Fibroblast of the aortic adventitia (primary cell): ENCODE measurements at places on chromosomes 2 and 18.

DNA sequence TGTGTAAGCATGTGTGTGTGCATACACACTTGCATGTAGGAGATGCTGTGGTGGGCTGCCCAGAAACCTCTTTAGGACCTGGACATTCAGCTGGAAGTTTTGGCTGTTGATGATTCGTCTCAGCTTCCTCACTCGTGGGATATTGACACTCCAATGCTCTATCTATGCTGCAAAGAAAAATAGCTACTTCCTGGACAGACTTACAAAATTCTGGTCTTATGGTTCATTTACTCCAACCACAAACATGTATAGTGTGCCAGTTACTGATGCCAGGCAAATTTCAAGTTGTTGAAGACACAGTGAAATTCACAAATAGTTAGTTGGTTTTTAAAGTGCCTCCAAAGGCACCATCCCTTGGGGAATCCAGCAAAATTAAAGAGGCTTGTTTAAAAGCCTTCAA, 882.6 kb downstream of the CPS1 start:
- no peak for DNase-seq

DNA sequence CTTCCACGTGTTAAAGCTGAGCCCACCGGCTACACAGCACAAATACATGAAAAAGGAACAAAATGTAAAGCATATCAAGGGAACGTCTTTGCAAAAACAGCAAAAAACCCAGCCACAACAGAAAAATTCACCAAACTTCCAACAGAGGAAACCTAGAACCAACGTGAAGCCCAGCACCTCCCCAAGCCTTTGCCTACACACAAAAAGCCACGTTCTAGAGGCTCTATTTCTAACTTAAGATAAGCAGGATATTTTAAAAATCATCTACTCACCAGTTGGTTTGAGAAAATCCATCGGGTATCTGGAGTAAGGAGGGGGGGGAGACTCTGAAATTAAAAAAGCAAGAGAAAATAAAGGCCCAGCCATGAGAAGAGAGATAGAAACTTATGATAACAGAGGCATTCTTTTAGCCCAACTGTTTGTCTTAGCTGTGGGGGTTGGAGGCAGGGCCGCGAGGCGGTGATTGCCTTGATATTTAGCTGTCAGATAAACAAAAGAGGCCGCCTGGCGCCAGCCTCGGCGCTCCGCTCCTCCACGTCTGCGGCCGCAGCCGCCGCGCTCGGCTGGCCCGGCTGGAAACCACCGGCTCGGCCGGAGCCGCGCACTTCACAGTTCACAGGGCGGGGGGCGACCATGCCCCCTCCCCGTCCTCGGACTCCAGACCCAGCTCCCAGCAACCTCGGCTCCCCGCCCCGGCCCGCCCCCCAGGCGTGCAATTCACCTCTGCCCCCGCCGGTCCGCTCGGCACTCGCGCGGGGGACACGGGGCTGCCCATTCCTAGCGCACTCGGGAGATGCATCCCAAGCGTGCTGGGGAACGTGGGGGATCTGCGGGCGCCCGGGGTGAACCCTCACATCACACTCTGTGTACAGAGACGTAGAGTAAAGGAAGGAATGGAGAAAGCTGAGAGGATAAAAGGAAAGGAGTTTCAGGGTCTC, 2.4 kb downstream of the SMAD7 start:
- peak; percentile 83 for DNase-seq

- no peak for DNase-seq
Observed at GRCh38 chr2:30757749-30758148, 49.5 kb downstream of the CAPN13 start.

DNA sequence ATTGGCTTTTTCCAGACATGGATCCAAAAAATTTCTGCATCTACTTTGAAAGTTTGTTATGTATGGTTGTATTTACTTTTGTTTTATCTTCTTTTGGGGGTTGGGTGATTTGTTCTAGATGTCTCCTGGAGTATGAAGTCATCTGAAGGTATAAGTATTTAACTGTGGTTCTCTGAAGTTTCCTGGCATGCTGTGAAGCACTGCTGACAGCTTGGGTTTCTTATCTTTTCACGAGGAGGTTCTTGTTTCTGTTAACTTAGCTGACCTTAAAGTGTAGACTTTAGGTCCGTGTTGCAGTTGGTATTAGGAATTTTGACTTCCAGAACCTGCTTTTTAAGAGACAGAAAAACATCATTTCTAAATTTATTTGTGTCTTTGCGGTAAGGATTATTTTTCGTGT, 15.9 kb downstream of the GLS start:
- peak; percentile 18 for DNase-seq

DNA sequence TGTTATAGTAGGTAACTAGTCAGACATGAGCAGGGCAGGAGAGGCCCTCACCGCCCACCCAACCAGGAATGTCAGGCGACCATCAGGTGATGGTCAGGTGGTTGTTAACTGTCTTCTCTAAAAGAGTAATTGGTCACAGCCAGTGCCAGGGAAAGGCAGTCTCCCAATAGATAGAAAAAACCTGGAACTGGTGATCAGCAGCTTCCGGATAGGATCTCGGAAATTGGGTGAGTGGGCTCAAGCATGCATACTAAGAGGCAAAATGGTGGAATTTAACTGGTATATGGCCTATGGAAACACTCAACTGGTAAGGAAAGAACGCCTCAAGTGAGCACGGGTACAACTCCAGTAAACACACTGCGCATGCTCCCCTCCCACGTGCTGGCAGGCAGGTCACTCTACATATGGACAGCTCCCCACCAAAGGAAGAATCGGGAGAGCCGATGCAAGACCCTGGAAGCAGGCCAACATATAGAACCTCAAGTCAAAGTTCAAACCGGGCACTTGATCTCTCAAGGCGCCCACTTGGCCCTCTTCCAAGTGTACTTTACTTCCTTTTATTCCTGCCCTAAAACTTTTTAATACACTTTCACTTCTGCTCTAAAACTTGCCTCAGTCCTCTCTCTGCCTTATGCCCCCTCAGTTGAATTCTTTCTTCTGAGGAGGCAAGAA, 43.5 kb upstream of the TMEM131 start:
- no peak for DNase-seq

GRCh38 chr2:113209011-113209645, 35.4 kb downstream of the PSD4 start:
- DNase-seq, result peak; percentile 22

GRCh38 chr2:72131916-72132841, 15.5 kb downstream of the CYP26B1 start:
- no peak for DNase-seq

DNA sequence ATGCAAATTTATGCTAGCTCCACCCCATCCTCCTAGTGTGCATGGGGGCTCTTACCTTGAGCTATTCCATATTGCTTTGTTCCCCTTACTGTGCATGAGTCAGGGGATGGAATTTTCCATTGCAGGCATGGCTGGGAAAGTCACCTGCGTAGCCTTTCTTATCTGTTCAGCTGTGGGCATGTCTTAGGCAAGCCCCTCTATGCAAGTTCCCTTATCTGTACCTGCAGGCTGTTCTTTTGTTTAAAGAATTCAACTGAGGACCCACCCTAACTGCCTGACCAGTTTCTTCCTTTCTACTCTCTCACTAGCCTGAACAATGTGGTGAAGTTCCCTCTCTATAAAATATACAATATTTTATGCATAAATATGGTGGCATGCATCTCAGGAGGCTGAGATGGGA, 54.2 kb upstream of the CDCA7 start:
- no peak for DNase-seq

- DNase-seq, result no peak
Observed at GRCh38 chr18:36328385-36328858, 30.9 kb downstream of the FHOD3 start.

DNA sequence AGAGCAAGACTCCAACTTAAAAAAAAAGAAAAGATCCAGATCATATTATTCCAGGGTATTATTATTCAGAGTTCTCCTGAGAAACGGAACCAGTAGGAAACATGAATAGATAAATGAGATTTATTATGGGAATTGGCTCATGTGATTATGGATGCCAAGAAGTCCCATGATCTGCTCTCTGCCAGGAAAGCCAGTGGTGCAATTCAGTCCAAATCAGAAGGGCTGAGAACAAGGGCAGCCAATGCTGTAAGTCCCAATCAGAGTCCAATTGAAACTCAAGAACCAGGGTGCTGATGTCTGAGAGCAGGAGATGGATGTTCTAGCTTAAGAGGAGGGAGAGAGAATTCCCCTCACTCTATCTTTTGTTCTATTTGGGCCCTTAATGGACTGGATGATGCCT, 7.8 kb downstream of the SCYGR2 start:
- peak; percentile 79 for DNase-seq

DNA sequence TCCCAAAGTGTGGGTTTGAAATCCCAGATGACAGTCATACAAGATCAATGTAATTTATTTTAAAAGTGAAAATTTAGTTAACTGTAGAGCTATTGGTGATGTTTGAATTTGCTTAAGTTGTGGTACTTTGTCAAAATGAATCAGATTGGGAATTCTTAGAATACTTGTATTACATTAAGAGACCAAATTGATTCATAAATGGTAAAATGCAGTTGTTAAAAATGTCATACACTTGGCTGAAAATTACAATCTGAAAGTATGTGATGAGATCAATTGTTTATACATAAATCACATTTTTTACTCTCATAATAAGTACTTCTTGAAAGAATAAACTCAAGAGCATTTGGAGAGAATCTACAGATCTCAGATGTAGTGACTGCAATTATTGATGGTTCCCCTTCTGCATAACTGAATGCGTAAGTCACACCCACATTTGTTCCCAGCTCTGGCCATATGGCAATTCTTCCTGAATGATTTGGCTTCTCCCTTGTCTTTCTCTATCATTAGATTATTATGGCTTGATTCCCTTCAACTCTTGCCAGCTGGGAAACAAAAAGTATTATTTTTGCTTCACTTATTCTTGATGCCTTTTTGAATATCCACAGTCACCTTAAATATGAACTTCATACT, 558.5 kb downstream of the CPS1 start:
- peak; percentile 72 for DNase-seq

GRCh38 chr2:955829-956731, 5.4 kb downstream of the SNTG2 start:
- no peak for DNase-seq

DNA sequence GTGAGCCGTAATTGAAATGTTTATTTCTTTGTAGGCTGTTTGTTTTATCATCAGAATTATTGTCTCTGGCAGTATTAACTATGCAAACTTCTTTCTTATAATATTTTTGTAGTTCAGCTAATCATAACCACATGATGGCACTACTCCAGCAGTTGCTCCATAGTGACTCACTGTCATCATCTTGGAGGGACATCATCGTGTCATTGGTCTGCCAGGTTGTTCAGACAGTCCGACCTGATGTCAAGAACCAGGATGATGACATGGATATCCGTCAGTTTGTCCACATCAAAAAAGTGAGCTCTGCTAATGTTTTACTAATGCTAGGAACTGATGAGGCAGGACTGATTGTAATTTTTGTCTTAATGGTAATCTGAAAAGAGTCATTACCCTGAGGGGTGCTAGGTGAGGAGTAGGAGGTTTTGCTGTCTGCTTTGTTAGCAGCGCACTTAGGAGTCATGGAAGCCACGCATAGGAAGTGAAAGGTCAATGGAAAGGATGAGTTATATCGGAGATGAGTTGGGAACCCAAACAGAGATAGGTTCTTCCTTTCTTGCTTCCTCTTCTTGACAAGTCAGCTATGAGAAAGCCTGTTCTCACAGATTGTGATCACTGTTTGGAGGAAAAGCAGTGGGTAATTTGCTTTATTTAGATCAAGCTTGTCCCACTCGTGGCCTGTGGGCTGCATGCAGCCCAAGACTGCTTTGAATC, 49.2 kb downstream of the PIKFYVE start:
- DNase-seq, result peak; percentile 55

GRCh38 chr2:129882476-129882875, 97.0 kb upstream of the RAB6C start:
- no peak for DNase-seq

DNA sequence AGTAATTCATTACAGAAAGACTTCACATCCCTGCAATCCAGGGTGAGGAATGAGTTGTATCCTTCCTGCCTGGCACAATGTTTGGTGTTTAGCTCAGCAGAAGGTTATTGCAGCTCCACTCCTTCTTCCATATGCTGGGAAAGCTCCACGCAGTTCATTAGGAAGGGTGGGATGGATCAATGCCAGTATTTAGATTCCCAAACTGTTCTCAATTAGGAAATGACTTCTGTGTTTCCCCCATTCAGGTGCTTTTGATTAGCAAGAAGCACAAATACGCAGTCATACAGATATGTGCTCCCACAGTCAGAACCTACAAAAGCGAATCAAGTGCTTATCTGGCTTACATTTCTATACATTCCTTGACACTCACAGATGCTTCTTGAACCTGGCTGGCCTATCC, 340.6 kb downstream of the NYAP2 start:
- DNase-seq, result peak; percentile 54

DNA sequence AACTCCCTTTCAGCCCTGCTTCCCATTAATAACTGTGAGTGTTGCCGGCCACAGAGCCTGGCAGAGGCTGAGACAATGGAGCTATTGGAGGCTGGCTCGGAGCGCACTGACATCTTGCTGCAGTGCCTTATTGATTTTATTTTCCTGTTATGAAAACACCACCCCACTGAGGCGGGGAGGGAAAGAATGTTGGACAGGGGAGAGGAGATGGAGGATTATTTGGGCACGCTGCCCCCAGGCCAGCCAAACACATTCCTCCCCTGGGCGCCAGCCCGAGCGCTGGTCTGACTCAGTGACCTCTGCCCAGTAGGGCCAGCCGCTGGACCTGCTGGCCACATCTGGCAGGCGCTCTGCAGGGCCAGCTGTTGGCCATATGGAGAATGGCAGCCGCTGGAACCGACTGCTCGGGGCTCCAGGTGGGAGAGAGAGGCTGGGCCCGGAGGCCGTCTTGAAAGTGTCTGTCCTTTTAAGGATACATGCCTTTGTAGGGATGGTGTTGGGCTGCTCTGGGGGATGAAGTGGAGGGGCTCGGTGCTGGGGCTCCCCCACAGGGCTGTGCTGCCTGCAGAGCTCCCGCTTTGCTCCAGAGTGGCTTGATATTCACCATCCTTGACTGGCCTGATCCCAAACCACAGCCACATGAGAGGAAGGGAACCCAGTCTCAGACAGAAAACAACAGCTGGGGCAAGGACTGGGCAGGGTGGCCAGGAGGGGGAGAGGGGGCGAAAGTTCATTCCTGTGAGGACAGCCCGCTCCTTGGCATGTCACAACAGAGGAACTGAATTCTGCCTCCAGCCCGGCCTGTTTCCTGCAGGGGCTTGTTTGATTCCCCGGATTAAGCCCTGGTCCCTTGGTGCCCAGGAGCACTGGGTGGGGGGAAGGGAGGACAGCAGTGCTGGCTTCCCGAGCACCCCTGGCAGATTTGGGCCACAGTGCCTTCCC, 179.0 kb downstream of the KLHL29 start:
- peak; percentile 75 for DNase-seq

GRCh38 chr18:78378403-78378802, 601.2 kb upstream of the SALL3 start:
- DNase-seq, result no peak

DNA sequence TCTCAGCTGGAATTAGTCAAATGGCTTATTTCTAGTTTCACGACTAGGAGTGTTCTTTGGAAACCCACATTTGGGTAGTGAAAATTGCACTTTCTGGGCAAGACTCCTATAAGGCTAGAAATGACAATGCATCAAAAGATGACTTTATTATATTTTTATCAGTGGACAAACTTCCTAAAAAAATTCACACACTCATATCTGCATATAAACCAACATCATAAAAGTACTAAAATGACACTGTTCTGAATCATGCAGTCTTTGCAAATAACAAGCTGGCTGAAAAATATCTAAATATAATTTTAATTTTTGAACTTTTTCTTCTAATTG, 17.6 kb downstream of the MXD1 start:
- no peak for DNase-seq

GRCh38 chr2:158967731-158968395, 577 bp upstream of the TANC1 start:
- peak; percentile 71 for DNase-seq
